Trophoblast cell (in vitro differentiated cells and primary cell): ENCODE measurements at places on chromosomes 12 and 14.

- DNase-seq: no peak
These were observed 526.6 kb upstream of the SEL1L start for GRCh38 chr14:82060219-82060618.

DNA sequence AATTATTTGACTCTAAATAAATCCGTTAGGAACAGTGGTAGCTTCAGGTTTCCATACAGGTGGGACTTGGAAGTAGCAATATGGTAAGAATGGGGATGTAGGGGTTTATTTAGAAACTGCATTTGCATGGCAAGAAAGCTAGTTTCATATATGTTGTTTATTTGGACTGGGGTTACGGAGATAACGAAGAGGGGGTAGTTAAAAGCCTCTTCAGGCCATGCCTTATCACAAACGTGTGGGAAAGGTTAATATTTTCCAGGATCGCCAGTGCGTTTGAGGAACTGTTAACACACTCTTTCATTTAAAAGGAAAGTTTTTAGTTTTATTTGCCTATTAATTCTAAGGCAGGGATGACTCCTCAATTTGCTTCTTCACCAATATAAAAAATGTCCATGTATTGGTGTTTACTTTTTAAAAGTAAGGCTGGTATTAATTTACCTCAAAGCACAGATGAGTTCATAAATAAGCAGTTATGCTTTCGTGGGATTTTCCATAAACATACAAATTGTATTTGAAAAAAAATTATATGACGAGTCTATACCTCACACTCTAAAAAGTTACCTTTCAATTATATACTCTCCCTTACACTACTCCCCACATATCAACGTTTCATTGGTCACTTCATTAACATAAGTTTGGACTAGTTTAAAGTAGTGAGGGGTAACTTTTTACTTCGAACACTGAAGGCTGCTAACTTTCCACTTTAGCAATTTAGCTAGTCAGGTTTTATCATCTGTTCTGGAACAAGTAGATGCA lies 814 bp downstream of the RAB2B start:
- DNase-seq: no peak

- no peak for DNase-seq
These were observed 100.8 kb upstream of the DACT1 start for GRCh38 chr14:58537004-58537403.

DNA sequence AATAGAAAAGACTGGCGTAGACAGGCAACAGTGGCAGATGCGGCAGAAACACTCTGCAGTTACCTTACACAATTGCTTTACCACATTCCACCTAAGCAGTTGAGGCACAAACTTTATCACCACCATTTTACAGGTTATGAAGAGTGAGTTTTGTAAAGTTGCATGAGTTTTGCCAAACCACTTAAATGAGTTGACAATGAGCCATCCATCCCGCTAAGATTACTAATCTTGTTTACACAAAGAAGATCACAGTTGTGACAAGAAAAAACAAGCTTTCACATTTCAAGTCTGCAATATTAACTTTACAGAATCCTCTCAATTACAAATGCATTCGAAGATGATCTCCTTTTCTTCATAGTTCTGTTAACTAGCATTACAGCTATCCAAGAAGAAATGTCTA lies 1.8 kb downstream of the TMCC3 start:
- DNase-seq: no peak

DNA sequence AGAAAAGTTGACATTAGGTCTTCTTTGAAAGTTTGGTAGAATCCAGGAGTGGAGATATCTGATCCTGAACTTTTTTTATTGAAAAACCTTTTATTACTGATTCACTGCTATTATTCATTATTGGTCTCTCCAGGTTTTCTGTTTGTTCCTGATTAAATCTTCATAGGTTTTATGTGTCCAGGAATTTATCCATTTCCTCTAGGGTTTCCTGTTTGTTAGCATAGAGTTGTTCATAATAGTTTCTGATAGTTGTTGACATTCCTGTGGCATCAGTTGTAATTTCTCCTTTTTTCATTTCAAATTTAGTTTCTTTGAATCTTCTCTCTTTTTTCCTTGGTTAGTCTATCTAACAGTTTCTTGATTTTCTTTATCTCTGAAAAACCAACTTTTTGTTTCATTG lies 370.3 kb downstream of the SLC6A15 start:
- DNase-seq: no peak

- no peak for DNase-seq
These were observed 128.1 kb downstream of the MGST1 start for GRCh38 chr12:16475521-16475920.

GRCh38 chr14:52117111-52117832 lies 48.4 kb upstream of the NID2 start:
- DNase-seq: peak; percentile 77

- DNase-seq: no peak
These were observed 271.1 kb upstream of the G2E3 start for GRCh38 chr14:30287579-30288445.

DNA sequence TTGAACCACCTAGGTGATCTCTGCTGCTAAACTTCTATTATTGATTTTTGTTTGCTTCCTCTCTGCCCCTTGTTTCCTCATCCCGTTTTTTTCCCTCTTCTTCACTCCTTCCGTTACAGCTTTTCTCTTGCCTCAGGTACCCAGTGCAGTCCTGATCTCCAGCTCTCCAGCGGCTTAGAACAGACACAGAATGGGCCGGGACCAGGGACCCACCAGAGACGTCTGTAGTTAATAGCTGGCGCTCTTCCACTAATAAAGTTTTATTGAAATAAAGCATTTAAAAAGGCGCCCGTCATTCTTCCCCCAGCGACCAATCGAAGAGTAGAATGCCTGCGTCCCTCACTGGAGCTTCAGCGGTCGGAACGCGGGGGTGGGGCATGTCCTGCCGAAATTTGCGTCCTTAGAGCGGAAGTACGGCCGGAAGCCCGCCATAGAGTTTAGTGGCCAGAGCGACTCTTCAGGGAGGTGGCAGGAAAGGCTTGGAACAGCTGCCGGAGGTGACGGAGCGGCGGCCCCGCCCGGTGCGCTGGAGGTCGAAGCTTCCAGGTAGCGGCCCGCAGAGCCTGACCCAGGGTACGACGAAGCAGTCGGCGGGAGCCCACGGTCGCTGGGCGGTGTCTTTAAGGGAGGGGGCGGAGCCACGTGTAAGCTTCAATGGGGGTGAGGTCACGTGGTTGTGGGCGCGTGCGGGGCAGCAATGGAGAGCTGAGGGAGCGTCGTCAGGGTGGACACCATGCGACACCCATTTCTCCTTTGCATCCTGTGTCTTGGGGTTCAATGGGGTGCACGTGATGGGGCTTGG lies at the start of gene COPS7A:
Gene COPS7A (plus strand): TSS at position 440 of the 802 bp plus-strand sequence. CDS start 611 bp downstream, outside the sequence.
- DNase-seq: peak; percentile 99

GRCh38 chr14:45084946-45085346 lies 1.0 kb downstream of the PRPF39 start:
- DNase-seq: no peak

DNA sequence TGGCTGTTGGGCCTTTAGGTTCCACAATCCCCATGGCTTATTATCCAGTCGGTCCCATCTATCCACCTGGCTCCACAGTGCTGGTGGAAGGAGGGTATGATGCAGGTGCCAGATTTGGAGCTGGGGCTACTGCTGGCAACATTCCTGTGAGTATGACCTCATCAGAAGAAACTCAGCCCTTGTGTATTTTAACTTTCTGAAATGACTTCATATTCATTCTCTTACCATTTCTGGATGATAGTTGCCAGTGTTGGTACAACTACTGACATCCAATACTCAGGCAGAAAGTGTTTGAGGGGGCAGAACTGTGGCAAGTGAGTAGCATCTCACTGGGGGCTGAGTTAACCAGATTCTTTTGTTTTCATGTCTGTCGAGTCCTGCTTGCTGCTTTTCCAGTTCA lies 2.3 kb downstream of the DAZAP2 start:
- peak; percentile 81 for DNase-seq
